ENCODE measurements at places on chromosomes 1 and 21. TPM values are rescaled to one million over a fixed set of nuclear protein-coding genes. Genes with fewer than 3 reads are reported as not detected.

Gene MLLT11
- 504 TPM for total RNA-seq

Gene OR2G6
- total RNA-seq, result not detected

Gene OR2AK2
- total RNA-seq, result 0.49 TPM

Gene LCE3D
- total RNA-seq, result not detected

Gene MIXL1
- 0.54 TPM for total RNA-seq

DNA sequence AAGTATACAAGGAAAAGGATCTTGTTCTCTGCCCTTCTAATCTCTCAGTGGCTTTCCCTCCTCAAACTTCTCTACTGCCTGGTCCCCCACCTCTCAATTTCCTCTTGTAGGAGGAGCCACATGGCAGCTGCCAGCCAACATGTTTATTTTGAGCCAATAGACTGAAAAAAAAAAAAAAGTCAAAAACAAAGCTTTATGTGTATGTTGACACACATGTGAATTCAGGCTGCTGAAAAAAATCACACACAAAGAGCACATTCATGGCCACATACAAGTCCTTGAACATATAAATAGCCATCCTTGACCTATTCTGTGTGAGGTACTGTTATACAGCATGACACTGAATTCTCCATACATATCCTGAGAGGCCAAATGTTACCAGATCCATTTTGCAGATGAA is 3.7 kb downstream of the PTPN14 start:
- H3K27ac ChIP-seq, result no peak overlapping the region
- H3K4me1 ChIP-seq, result peaks cover 22% of the 10 kb centered on the region
- no peaks in the 10 kb centered on the region for H3K36me3 ChIP-seq
- no peak for DNase-seq

GRCh38 chr1:112454316-112454715 is 54.4 kb upstream of the WNT2B start:
- peaks cover 3% of the 10 kb centered on the region for H3K27me3 ChIP-seq
- no peak overlapping the region for H3K4me3 ChIP-seq
- peaks cover 16% of the 10 kb centered on the region for H3K36me3 ChIP-seq
- H3K4me1 ChIP-seq, result peaks cover 17% of the 10 kb centered on the region

- peak; percentile 71 for DNase-seq
- peak overlapping the region; percentile 76 for H3K4me3 ChIP-seq
- H3K36me3 ChIP-seq, result peaks cover 5% of the 10 kb centered on the region
These were observed 7.9 kb downstream of the ACOT7 start for GRCh38 chr1:6385488-6386191.

GRCh38 chr1:3111348-3112021 is 42.5 kb downstream of the PRDM16 start:
- peaks cover 4% of the 10 kb centered on the region for H3K4me1 ChIP-seq
- no peak overlapping the region for H3K27ac ChIP-seq
- no peak for DNase-seq

GRCh38 chr1:181189245-181189644 is 100.7 kb downstream of the IER5 start:
- H3K27me3 ChIP-seq, result peaks cover 5% of the 10 kb centered on the region
- H3K27ac ChIP-seq, result no peak overlapping the region
- peaks cover 8% of the 10 kb centered on the region for H3K36me3 ChIP-seq

GRCh38 chr21:35508139-35508888 is 459.2 kb upstream of the RUNX1 start:
- no peak for DNase-seq
- no peak overlapping the region for H3K27ac ChIP-seq
- no peaks in the 10 kb centered on the region for H3K27me3 ChIP-seq
- H3K36me3 ChIP-seq, result no peaks in the 10 kb centered on the region

DNA sequence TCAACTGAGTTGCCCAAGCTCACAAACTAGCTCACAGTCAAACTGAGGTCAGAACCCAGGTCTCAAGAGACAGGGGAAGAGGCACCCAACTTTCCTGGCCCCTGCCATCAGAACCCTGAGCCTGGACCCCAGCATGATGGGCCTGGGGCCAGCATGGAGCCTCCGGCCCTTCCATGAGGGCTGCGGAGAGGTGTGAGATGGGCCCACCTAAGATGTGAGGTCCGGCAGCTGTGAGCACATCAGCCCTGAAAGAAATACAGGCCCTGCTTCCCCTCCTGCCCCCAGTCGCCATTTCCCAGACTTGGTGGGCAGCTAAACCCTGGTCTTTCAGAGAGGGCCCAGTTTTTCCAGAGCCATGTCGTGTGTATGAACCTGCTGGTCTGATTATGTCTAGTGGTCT is 30.6 kb downstream of the QSOX1 start:
- no peak overlapping the region for H3K27ac ChIP-seq
- H3K27me3 ChIP-seq, result peaks cover 12% of the 10 kb centered on the region
- no peak overlapping the region for H3K4me3 ChIP-seq
- no peak for DNase-seq

GRCh38 chr21:46661211-46661625 is 25.7 kb downstream of the PRMT2 start:
- peak; percentile 85 for DNase-seq
- peak overlapping the region; percentile 68 for H3K4me3 ChIP-seq
- H3K27ac ChIP-seq, result peak overlapping the region; percentile 72

- peaks cover 14% of the 10 kb centered on the region for H3K4me1 ChIP-seq
- H3K27me3 ChIP-seq, result peaks cover 5% of the 10 kb centered on the region
- H3K4me3 ChIP-seq, result peak overlapping the region; percentile 93
- DNase-seq, result peak; percentile 74
These were observed 684 bp downstream of the SLC2A1 start for GRCh38 chr1:42957880-42958487.

- H3K36me3 ChIP-seq, result no peaks in the 10 kb centered on the region
- no peaks in the 10 kb centered on the region for H3K4me1 ChIP-seq
- peaks cover 2% of the 10 kb centered on the region for H3K27me3 ChIP-seq
- DNase-seq, result no peak
- H3K27ac ChIP-seq, result no peak overlapping the region
- no peak overlapping the region for H3K4me3 ChIP-seq
These were observed 135.3 kb downstream of the ADSS2 start for GRCh38 chr1:244316407-244316806.

DNA sequence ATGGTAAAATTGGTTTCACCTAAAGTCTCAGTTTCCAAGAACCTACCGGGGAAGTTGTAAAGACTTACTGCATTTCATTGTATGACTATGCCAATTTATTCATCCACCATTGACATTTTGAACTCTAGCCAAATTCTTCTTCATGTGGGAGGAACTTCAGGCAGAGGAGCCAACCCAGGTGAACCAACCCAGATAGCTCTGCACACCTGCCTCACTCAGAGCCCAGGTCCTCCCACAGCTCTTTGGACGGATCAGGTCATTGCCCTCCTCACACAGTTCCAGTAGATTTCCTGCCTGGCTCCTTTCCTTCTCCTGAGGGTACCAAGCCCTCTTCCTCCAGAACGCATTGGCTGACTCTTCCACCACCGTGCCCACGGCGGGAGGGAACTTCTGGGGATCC is 121.7 kb downstream of the DTL start:
- no peak for DNase-seq
- H3K36me3 ChIP-seq, result peaks cover 6% of the 10 kb centered on the region
- peaks cover 2% of the 10 kb centered on the region for H3K27me3 ChIP-seq
- no peaks in the 10 kb centered on the region for H3K4me1 ChIP-seq
- H3K27ac ChIP-seq, result no peak overlapping the region
- H3K4me3 ChIP-seq, result no peak overlapping the region

- no peak overlapping the region for H3K27ac ChIP-seq
- no peaks in the 10 kb centered on the region for H3K4me1 ChIP-seq
- peaks cover 5% of the 10 kb centered on the region for H3K36me3 ChIP-seq
- no peaks in the 10 kb centered on the region for H3K27me3 ChIP-seq
- DNase-seq, result no peak
- H3K4me3 ChIP-seq, result no peak overlapping the region
These were observed 64.7 kb upstream of the NGF start for GRCh38 chr1:115402753-115403184.

DNA sequence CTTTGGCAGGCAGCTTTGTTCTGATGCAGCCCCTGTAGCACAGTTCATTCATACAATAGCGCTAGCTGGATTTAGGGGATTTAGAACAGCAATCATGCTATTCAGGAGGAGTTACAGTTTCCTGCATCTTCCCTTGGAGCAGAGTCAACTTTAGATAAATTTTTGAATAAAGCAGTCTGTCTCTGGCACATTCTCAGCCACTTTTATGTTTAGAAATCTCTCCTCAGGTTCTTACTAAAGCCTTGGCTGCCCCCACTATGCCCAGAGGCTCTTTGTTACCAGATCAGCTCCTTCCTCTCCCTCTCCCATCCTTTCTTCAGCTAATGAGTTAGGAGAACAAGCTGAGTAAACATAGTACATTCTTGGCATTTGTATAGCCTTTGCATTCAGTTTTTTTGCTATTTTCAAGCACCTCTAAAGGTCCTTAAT is 17.0 kb upstream of the PIGC start:
- no peak overlapping the region for H3K4me3 ChIP-seq
- peaks cover 4% of the 10 kb centered on the region for H3K4me1 ChIP-seq
- DNase-seq, result no peak
- H3K27me3 ChIP-seq, result no peaks in the 10 kb centered on the region
- H3K36me3 ChIP-seq, result no peaks in the 10 kb centered on the region
- H3K27ac ChIP-seq, result no peak overlapping the region

- H3K4me1 ChIP-seq, result no peaks in the 10 kb centered on the region
- H3K4me3 ChIP-seq, result no peak overlapping the region
These were observed 234.5 kb upstream of the C1orf105 start for GRCh38 chr1:172185996-172186395.

DNA sequence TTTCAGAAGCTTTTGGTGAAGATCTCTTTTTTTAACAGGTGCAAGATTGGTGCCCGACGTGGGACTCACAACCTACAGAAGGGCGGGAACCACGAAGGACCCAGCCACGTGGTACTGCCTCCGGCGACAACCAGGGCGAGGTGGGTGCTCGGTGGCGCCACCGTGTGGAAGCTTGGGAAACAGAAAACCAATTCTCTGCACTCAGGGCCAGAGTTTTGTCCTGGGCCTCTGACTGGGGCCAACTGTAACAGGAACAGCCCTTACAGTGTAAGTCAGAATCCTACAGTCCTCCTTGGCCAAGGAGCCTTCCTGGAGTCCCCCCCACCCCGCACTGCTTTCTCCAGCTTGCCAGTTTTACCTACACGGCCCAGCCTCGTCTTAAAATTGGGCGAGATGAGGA is 11.6 kb upstream of the S100A7A start:
- H3K27me3 ChIP-seq, result peaks cover 8% of the 10 kb centered on the region
- no peaks in the 10 kb centered on the region for H3K4me1 ChIP-seq
- peak; percentile 61 for DNase-seq
- peaks cover 8% of the 10 kb centered on the region for H3K36me3 ChIP-seq
- H3K27ac ChIP-seq, result no peak overlapping the region
- H3K4me3 ChIP-seq, result no peak overlapping the region

DNA sequence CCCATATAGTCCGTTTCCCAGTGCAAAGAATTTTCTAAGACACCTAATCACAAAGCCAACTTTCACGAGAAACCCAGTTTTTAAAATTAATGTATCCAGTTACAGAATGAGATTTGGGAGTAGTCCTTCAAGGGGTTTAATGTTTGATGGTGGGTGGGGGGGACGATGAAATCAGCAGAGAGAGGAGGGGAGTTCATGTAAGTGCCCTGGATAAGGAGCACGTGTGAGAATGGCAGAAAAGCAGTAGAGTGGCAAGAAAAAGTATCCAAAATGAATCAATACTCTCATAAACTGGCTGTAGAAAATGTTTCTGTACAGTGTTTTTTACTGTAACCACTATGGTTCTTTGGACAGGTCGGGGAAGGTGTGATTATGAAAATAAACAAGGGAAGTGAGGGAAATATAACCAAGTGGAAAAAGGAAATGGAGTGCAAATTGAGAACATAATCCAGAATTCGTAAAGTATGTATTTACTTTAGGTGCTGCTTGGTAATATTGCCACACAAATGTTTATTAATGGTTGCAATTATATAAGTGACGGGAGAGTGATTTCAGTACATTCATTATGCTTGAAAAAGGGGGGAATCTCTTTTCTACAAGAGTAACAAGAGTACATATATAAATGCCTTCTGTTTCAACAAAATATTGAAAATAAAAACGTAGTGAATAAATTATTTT is 118.7 kb upstream of the RRP15 start:
- peaks cover 12% of the 10 kb centered on the region for H3K4me1 ChIP-seq
- peaks cover 10% of the 10 kb centered on the region for H3K27me3 ChIP-seq
- no peaks in the 10 kb centered on the region for H3K36me3 ChIP-seq
- H3K27ac ChIP-seq, result no peak overlapping the region
- peak overlapping the region; percentile 89 for H3K4me3 ChIP-seq
- DNase-seq, result no peak

- H3K4me1 ChIP-seq, result peaks cover 16% of the 10 kb centered on the region
- peak overlapping the region; percentile 64 for H3K27ac ChIP-seq
- no peak overlapping the region for H3K4me3 ChIP-seq
- H3K27me3 ChIP-seq, result peaks cover 3% of the 10 kb centered on the region
- DNase-seq, result no peak
These were observed 3.4 kb upstream of the LACTBL1 start for GRCh38 chr1:22976127-22976460.

- H3K27me3 ChIP-seq, result no peaks in the 10 kb centered on the region
- no peak overlapping the region for H3K4me3 ChIP-seq
- DNase-seq, result no peak
These were observed 142.6 kb upstream of the GJB5 start for GRCh38 chr1:34612091-34612827.

DNA sequence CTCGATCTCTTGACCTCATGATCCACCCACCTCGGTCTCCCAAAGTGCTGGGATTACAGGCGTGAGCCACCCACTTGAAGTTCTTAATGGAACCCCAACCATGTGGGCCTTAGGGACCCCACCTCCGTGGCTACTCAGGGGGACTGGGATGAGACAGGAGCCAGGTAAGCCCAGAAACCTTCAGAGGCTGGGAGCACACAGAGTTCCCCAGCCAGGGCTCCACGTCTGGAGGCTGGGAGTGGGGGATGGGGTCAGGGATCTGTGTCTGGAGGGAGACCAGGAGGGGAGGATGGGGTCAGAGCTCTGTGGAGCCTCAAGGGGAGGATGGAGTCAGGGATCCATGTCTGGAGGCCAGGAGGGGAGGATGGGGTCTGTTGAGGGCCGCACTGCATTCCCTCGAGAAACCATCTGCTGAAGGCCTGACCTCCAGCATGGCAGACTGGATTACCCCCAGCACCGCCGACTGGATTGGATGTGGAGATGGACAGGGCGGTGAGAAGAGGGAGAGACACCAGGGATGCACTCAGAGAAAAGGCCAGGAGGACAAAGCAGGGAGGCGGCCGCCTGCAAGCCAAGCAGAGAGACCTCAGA is 2.1 kb upstream of the FTCD start:
- H3K4me1 ChIP-seq, result peaks cover 8% of the 10 kb centered on the region
- DNase-seq, result no peak
- H3K27ac ChIP-seq, result peak overlapping the region; percentile 80
- H3K36me3 ChIP-seq, result no peaks in the 10 kb centered on the region

DNA sequence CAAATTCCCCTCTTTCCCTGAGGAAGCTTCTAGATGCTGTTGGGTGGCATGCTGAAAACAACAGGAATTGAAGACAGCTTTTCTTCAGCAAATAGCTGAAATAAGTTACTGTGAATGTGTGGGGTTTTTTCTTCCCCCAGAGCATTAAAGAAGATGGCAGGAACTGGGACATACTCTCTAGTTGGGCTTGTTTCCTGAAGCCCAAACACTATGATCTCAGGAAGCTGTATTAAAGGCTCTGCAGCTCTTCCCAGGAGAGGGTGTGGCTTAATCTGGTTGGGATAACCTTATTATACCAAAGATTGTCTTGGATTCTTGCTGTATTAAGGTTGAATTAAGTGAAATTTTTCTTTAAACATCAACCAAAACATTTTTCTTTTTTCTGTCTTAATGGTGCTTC is 64.9 kb upstream of the LMO4 start:
- no peak overlapping the region for H3K27ac ChIP-seq
- no peak overlapping the region for H3K4me3 ChIP-seq
- no peaks in the 10 kb centered on the region for H3K36me3 ChIP-seq
- no peak for DNase-seq
- H3K27me3 ChIP-seq, result no peaks in the 10 kb centered on the region

- no peaks in the 10 kb centered on the region for H3K36me3 ChIP-seq
- H3K4me3 ChIP-seq, result no peak overlapping the region
- peaks cover 5% of the 10 kb centered on the region for H3K27me3 ChIP-seq
- peaks cover under 1% of the 10 kb centered on the region for H3K4me1 ChIP-seq
These were observed 2.2 kb downstream of the PADI4 start for GRCh38 chr1:17310068-17310640.

- no peaks in the 10 kb centered on the region for H3K36me3 ChIP-seq
- H3K4me1 ChIP-seq, result peaks cover 2% of the 10 kb centered on the region
These were observed 53.3 kb downstream of the NENF start for GRCh38 chr1:212485913-212486618.

Data from glutamatergic neuron (in vitro differentiated cells).